ENCODE measurements at places on chromosomes 16 and 17.

- DNase-seq, result peak; percentile 69
Measured at GRCh38 chr16:58025351-58026138, at the start of gene MMP15. MMP15 (plus strand) TSS chr16:58025754; CDS start chr16:58026351, 597 bp downstream.

DNA sequence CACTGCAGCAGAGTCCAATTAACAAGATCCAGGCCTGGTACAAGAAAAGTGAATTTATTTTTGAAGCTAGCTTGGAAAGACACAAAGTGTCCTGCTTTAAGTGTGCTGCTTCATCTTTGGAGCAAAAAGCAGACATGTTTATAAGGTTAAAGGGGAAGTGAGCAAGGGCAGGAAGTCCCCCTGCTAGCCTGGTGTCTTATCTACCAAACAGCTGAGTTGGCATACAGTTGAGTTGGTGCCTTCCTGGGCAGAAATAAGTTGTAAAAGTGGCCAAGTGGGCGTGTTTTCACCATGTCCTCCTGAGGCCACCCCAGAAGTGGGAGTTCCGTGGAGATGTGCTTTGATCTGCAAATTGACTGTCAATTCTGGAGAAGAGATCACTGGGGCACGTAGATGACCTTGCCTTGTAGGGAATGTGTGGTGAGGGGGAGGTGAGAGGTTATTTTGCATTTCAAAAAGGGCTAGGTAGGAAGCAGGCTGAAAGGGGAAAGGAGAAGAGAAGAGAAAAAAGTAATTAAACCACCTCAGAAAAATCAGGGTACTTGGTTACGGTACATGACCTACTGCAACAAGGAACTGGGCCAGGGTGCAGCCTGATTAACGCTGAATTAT lies 38.3 kb upstream of the HSBP1 start:
- DNase-seq, result no peak

DNA sequence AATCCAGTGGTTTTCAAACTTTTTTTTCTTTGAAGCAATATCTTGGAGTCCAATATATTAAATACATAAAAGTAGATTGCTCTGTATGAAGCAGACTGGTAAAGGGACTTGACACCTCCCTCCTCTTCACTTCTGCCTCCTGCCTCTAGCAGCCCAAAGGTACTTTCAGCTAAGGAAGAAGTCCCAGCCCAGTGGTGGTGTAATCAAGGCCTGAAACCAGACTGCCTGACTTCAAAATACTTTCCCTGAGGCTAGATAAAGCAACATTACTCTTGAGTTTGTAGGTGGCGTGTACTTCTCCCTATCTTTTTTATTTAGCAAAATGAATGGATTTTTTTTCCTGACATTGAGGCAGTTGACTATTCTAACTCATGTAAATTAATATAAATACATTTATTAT lies 122.4 kb upstream of the TMEM97 start:
- no peak for DNase-seq

GRCh38 chr16:86248310-86248905 lies 261.9 kb upstream of the FOXF1 start:
- DNase-seq, result no peak

DNA sequence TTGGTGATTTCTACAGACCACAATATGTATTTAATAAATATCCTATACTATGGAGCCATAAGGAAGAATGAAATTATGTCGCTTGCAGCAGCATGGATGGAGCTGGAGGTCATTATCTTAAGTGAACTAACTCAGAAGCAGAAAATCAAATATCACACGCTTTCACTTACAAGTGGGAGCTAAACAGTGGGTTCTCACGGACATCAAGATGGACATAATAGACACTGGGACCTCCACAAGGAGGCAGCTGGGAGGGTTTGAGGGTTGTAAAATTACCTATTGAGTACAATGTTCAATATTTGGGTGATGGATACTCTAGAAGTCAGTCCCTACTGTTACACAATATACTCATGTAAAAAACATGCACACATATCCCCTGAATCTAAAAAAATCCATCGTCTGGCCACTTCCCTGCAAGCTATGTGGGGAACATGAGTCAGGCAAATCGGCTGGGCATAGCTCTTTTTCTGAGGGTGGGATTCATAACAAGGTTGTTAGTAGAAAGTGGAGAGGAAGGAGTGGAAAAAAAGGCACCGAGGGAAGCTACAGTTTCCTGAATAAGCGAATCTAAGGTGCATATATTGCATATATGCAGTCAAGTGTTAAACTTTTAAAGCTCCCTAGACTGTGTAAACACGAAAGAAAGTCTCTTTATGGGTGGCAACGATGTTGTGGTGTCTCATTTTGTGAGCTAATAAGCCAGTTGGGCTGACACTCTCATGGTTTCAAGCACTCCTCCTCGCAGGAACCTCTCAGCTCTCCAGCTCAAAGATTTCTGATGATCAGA lies 135.2 kb upstream of the CPHXL start:
- no peak for DNase-seq

GRCh38 chr17:27760069-27760885 lies 40.1 kb downstream of the NOS2 start:
- DNase-seq, result peak; percentile 74

- no peak for DNase-seq
Measured at GRCh38 chr17:71995590-71995989, 125.2 kb upstream of the SOX9 start.

GRCh38 chr16:86496262-86496928 lies 13.9 kb upstream of the FOXF1 start:
- DNase-seq, result no peak

DNA sequence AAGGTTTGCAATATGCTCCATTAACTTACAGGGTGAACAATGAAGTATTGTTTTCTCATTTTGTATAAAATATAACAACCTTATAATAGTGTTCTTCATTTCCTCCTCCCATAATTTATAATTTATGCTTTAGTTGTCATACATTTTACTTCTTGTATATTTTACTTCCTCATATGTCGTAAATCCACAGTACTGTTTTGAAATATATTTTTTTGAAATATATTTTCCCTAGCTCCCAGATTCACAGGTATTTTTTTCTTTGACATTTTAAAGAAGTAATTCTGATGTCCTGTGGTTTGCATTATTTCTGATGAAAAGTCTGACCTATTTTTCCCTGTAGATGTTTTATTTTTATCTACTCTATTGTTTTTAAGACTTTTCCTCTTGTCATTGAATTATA lies 52.7 kb downstream of the VMP1 start:
- DNase-seq, result no peak

- no peak for DNase-seq
Measured at GRCh38 chr16:4980691-4981090, 22.6 kb downstream of the SEC14L5 start.

- DNase-seq, result peak; percentile 27
Measured at GRCh38 chr17:28612936-28613872, 781 bp downstream of the RSKR start.

GRCh38 chr17:73179387-73179786 lies 13.5 kb upstream of the COG1 start:
- no peak for DNase-seq

GRCh38 chr16:53971616-53972015 lies 267.7 kb downstream of the FTO start:
- no peak for DNase-seq

DNA sequence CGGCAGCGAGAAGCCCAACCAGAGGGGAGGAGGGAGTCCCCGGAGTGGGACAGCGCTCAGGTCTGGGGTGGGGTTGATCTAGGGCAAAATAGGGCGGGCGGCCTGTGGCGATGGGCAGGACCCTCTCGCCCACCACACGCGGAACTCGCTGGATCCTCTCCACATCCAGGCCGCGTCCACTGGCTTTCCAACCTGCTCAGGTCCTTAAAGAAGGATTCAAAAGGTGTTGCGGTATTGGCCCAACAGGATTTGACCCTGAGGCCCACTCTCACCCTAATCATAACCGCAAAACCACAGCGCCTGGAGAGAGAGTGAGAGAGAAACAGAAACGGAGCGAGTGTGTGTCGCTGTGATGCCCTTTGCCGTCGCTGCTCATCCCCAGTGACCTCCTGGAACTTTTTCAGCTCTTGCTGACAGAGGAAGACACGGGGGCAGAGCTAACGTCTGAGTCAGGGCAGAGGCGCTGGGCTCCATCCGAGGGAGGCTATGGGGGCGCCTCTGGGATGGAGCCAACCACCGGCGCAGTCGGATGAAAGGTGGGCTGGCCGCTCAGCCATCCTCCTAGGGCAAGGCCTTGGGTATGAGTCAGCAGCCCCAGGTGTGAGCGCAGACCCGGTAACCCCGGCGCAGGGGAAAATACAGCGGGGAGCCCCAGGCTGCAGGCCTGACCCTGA lies 16.7 kb upstream of the OR1F1 start:
- peak; percentile 79 for DNase-seq

DNA sequence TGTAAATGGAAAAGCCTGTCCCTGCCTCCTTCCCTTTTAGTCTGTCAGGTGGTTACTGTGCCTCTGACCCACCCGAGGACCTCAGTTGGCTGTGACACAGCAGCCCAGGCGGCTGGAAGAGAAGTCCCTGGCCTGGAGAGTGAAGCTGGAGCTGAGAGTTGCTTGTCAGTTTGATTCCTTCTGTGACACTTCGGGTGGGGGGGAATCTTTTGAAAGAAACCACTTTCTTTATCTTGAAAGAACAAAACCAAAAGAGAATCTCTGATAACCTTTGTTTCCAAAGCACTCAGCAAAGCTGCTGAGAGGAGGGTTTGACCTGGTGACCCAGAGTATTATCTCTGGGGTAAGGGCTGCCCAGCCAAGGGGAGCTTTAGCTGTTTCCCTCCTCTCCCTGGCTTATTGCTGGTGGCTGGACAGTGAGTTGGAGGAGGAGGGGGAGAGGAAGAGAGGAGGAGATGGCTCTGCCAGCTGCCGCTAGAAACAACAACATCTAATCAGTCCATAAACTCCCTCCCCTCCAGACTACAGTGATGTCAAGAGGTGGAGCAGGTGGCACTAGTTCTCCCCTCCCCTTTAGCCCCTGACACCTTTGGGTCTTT lies 34.0 kb downstream of the YPEL2 start:
- no peak for DNase-seq

- DNase-seq, result no peak
Measured at GRCh38 chr16:30998852-30999761, 11.3 kb downstream of the STX1B start.

GRCh38 chr17:5610956-5611355 lies 26.6 kb upstream of the NLRP1 start:
- DNase-seq, result no peak

DNA sequence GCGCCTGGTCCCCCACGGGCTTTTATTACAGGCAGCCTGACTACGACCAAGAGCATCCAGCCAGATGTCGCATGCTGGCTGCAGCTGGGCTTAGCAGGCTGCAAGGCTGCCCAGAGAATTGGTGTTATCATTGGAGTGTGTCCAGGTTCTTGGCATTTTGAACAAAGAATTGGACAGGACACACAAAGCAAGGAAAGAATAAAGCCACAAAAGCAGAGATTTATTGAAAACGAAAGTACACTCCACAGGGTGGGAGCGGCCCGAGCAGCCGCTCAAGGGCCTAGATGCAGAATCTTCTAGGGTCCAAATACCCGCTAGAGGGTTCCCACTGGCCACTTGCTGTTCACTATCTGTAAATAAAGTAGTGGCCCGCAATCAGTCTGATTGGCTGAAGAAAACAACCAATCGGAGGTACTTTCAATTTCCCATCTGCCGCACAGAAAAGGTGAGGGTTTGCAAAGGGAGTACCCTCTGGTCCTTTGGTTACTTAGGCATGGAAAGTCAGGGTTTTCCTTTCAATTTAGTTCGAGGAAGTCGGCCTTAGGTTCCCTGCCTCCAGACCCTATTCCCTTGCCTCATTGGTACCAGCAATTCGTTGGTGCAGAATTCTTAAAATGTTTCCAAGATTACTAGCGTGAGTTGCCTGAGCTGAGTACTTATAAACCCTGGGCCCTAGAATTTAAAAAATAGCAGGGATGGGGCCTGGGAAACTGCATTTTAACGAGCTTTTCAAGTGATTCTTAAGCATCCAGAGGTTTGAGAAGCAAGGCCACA lies 38.5 kb upstream of the CNEP1R1 start:
- DNase-seq, result no peak

DNA sequence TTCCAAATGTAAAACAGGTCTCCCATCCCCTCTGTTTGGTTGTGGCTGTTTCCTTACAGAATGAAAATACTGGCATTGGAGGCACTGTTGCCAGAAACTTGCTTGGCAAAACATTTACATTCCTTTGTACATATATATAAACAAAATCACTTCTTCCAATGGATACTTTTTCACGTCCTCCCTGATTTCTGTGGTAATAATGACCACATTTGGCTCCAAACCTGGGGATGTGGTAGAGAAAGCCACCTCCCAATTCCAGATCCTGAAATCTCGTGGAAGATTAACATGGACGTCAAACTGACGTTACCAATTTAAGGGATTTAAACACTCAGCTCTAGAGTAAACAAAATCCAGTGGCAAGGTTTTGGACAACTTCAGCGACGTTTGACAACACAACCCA lies 370.8 kb upstream of the ZFHX3 start:
- no peak for DNase-seq

DNA sequence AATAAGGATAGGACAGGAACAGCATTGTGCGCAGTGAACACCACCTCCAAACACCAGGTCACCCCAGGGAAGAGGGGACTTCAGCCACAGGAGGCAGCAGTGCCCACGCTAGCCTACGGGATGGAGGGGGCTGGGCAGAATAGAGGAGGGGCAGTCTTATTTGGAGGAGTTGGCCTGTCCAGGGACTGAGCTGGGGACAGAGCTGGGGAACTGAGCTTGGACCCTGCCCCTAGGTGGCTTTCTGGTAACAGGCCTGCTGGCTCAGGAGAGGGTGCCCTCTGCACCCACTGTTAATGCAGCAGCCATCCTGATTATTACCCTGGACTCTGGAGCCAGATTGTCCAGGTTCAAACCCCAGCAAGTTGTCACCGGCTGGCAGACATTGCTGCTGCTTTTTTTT lies 9.3 kb downstream of the CCDC102A start:
- DNase-seq, result no peak

GRCh38 chr17:41787021-41787418 lies 509 bp upstream of the JUP start:
- DNase-seq, result no peak

DNA sequence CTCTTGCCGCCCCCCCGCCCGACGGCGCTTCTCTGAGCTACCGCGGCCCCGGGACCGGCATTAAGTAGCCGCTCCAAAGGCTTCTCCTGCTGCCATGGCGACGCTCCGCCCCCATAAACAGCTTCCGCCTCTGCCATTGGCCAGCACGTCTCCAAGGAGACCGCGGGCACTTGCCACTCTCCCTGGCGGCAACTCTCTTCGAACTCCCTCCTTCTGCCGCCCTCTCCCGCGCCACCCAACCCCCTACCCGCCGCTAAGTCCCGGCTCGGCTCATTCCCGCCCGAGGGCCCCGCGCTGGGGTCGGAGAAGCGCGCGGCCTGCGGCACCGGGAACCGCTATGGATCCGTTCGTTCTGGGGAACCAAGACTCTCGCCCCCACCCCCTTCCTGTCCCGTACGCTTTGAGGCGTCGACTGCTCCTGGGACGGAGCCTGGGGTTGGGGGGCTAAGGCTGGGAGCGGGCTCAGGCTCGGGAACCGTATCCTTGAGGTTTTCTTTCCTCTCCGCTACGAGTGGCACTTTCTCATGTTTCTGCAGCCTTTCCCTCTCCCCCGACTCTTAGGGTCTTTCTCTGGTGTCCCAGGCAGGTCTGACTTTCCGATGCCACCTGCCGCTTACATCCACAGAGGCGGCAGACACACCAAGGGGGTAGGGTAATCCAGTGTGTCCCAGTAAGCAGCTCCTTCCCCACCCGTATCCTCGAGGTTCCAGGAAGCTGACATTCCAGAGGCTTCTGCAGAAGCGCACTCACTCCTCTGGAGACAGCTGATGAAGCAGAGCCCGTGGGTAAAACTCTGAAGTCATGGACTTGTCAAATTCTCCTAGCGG lies at the start of gene FOXJ1:
FOXJ1 (minus strand) TSS at position 34 of the 827 bp plus-strand sequence. CDS start 850 bp downstream, outside the sequence.
- DNase-seq, result peak; percentile 92
